Memory B cell (primary cell): ENCODE measurements at places on chromosomes 7 and 10.

DNA sequence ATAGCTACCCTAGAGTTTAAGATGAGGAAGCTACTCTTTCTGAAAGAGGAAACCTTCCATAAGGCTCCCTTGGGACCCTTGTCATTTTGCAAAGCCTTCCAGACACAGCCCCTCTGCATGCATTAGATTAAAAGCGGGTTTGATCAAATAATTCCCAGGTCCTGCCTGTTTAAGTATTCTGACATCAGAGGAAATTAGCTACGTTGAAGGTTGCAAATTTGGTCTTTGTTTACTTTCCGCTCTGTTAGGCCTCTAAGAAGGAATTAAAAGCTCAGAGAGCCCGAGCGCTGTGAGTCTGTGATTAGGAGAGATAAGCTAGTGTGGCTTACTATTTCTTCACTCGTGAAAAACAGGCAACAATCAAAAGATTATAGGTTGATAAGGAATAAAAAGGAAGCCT is 1.4 kb upstream of the THSD7A start:
- DNase-seq, result no peak

DNA sequence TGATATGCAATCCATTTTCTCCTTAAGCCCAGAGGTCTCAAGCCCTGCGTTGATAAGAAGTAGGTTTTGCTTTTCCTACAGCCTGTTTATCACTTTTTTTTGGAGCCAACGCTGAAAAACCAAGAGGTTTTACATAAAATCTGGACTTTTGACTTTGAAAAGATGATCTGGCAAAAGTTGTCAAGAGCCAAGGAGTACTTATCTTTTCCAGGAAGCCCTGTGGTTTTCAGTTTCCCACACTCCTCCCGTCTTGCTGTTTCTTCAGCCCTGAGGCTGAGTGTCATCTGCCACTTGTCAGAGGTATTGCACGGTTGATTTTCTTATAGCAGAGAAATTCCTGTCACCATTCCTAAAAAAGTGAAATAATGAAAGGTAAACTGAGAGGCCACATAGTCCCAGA is 108.7 kb downstream of the TYW1 start:
- no peak for DNase-seq

DNA sequence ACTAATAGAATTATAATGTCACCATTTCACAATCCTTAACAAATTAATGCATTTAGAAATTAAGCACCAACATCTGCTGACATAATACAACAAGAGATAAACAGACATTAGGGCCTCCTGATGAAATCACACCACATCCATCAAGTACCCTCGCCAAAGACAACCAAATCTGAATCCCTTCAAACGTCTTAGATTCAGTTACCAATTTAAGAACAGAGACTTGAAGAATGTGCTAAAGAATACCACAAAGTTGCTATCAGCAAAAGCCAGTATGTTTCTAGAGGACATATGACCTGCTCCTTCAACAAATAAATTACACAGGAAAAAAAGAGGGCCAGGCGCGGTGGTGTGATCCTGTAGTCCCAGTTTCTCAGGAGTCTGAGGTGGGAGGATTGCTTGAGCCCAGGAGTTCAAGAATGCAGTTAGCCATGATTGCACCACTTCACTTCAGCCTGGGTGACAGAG is 144.5 kb downstream of the REEP3 start:
- DNase-seq, result no peak

GRCh38 chr7:36045830-36046341 is 107.2 kb upstream of the EEPD1 start:
- DNase-seq, result no peak

DNA sequence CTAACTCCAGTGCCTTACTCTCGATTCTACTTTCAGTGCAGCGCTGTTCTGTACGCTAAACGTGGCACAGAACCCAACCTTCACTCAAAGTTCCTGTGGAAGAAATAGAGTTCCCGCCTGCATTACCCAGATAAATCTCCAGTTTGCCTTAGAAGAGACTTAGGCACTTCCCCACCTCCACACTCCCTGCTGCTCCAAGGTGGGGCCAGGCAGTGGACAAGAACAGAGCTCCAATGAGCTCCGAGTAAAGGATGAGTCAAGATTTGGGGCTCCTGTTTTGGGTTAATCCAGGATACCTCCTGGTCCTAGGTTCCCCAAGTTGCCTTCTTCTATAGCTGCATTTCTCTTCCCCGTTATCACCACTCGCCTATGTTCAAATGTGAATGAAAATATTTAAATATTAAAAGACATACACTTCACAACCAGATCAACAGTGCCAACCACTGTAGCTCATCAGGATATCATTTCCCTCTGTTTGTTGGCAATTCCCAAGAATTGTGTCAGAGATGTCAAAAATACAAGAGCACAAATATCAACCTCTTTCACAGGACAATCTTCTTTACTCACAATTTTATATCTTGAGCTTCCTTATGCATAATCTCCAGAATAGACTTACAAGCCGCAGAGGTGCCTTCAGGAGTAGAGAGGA is 48.0 kb downstream of the MALSU1 start:
- no peak for DNase-seq

GRCh38 chr10:125158275-125158600 is 2.1 kb downstream of the CTBP2 start:
- no peak for DNase-seq

DNA sequence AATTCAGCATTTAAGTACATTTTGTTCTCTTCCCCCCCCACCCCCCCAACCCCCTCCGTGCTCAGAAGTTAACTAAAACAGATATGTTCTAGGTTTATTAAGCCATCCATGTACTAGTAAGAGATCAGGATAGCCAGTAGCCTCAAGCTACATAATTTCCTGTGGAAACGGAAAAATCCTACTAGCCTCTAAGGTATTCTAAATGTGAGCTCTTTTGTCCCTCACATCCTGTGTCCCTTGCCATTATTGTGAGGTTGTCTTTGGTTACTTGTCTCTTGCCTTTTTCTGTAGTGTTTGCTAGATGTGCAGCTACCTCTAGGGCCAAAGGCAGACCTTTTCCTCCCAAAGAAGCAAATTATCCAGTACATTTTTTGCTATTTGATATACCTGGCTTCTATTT is 92.1 kb downstream of the BTRC start:
- no peak for DNase-seq

GRCh38 chr7:135154734-135155133 is 6.9 kb downstream of the TMEM140 start:
- no peak for DNase-seq

DNA sequence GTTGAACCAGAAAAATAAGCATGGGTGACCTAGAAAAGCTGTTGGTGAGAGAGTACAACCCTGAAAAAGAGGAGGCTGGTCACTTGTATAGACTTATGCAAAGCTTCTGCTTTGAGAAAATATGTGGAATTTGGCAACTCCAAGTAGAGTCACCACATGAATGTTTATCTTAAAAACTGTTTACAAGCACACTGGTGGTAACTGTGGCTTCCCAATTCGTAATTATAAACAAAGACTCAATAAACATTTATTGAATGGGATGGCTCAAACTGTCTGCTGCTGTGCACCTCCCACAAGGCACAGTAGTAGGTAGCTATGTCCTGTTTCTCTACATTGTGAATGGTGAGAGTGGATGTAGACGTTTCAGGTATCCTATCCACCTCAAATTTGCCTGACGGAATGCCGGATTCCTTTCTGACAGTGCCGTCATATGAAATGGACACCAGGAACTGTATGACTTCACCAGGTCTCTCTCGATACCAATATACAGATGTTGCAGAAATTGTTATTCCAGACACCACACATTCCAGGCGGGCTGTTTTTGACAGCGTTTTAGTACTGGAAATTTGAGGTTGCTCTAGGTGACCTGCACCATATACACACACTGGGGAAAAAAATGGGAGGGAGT is 43.4 kb upstream of the TARP start:
- no peak for DNase-seq

GRCh38 chr10:132498562-132499366 is 38.8 kb upstream of the INPP5A start:
- no peak for DNase-seq

DNA sequence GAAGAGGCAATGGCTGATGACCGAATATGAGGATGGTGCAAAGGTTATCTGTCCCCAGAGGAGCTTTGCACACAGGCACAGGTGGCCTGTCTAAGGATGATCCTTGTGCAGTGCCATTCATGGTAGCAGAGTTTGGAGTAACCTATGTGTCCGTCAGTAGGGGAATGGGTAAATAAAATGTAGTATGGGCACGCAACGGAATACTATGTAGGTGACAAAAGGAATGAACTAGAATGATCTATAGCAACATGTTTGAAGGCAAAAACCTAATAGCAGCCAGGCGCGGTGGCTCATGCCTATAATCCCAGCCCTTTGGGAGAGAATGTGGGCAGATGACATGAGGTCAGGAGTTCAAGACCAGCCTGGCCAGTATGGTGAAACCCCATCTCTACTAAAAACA is 41.6 kb upstream of the ECHDC3 start:
- no peak for DNase-seq

- DNase-seq, result no peak
These were observed 22.4 kb upstream of the GDF10 start for GRCh38 chr10:47277352-47278151.

- DNase-seq, result no peak
These were observed 82.7 kb upstream of the ZNF746 start for GRCh38 chr7:149580328-149580727.

DNA sequence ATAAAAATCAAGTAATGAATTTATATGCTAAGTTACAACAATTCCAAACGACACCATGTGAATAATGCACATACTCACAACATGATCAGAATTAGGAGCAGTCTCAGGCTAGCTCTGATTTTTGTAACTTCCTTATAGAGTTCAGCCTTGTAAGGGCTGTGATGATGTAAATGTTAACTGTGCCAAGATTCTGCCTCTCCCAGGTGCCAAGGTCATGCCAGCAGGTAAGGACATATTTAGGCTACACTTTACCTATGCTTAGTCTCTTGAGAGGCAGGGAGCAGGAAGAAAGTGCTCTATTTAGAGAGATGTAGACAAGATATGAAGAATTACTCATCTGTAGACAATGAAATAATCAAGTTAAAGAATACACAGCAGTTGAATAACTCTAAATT is 53.6 kb upstream of the AGR3 start:
- DNase-seq, result no peak

DNA sequence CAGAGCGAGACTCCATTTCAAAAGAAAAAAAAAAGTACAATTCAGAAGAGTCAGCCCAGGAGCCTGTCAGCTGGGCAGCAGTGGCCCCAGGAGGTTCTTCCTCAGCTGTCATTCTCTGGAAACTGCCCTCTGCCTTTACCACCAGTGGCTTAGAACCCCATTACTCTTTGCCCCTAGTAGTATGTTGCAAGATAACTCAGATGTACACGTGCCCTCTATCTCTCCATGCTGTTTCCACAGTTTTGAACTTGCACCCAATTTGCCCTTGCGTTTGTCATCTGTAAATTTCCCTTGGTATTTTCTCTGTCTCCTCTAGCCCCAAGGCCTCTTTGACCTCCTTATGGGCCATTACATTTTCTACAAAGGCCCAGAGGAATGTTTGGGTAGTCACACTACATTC is 56.7 kb upstream of the PRKAR2B start:
- no peak for DNase-seq

GRCh38 chr7:153430931-153431330 is 621.3 kb upstream of the DPP6 start:
- no peak for DNase-seq

DNA sequence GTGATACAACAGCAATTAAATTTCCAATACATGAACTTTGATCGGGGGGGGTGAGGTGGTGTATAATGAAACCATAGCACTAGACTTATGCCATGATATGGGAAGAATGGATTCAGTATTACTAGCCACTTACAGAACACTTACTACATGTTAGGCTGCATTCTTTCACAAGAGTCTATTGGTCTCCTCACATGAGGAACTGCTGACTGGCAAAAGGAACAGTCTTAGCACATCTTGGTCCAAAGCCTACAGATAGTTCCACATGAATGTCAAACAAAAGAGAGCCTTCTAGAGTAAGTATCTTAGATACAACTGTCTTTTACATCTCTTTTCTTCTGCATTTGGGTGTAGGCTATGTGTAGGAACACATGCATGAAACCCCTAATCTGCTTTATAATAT is 115.9 kb upstream of the DNAJB12 start:
- no peak for DNase-seq

- DNase-seq, result no peak
These were observed 36.2 kb upstream of the MNX1 start for GRCh38 chr7:157046681-157047080.
